ENCODE measurements at places on chromosomes 1 and 21.

GRCh38 chr1:156841295-156841855 lies 17.5 kb downstream of the INSRR start:
- DNase-seq, result no peak

DNA sequence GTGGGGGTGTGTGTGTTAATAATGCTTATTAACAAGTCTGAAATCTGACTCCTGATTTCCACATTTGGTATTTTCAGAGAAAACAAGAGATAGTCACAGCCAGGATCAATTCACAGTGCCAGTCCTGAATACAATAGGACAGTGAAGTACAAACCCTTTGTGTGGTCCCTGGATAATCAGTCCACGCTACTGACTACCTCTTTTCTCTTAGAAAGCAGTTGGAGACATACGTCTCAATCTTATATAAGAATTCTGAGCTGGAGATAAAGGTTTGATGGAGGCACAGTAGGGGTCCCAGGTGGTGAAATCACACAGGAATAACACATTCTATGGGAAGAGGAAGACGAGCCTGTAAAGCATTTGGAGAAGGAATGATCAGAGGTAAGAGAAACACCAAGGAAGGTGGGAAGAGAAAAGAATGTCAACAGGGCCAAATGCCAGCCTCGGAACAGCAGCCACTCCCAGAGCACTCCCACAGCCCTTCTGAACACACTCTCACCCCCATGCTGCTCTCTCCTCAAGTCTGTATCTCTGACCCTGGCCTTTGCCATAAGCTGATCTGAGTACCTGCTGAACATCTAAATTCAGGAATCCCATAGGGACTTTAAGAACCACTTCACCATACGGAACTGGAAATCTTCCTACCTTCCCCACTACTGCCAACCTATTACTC lies 48.6 kb downstream of the TRAF5 start:
- no peak for DNase-seq

GRCh38 chr1:209103092-209103491 lies 480.4 kb upstream of the CAMK1G start:
- no peak for DNase-seq

- DNase-seq, result no peak
Measured at GRCh38 chr1:184110272-184111204, 59.0 kb downstream of the TSEN15 start.

DNA sequence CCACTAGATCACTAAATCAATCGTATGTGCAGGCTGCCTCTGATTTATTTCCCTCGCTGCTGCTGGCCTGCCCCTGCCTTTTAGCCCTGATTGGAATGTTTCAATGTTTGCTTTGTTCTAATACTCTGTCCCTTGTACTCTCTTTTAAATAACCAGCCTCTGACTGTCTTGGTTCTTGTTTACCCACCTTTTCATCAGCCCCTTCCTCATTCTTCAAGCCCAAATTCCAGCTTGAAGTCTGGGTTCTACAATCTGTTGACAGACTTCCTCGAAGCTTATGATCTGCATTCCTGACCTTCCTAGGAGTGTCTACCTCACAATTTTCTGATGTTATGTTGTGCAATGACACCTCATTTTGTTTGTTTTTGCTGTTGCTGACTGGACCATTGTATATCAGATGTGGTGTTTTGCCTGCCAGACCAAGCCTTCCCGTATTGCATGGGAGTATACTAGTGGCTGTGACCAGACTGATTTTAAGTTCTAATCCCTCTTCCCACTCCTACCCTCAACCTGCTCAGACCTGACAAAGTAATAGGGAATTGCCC lies 46.6 kb upstream of the APOBEC4 start:
- DNase-seq, result no peak

DNA sequence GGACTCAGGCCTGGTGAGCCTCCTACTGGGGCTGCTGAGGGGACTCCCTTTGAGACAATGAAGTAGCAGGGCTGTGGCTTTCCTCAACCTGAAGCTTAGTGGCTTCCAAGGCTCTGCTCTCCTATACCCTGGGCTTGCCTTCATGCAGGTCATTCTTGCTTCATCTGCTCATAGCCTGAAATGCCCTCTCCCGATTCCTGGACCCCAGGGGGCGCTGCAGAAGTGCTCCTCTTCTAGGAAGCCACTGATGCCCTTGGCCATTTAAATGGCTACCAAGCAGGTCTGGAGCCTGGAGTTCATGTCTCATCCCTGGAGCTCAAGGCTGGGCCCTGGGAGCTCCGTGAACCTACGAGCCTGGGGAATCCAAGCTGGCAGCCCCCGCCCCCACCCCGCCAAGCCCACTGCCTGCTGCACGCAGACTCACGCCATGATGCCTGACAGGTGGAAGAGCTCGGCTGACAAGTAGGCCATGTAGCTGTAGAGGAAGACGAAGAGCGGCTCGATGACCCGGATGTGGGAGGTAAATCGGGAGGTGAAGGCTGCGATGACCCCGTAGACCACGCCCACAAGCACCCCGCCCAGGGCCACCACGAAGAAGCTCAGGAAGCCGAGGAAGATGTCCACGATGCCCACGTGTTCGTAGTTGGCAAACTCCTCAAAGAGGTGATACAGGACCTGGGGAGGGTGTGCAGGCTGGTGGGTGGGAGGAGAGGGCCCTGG lies 45.7 kb downstream of the SLC9A1 start:
- no peak for DNase-seq

All from stimulated activated CD4-positive, alpha-beta T cell treated with anti-CD3 and anti-CD28 coated beads, TNF-alpha, amount 100 ng/mL, for 24 hours (primary cell).